ENCODE measurements at places on chromosomes 1 and 21.

- DNase-seq = no peak
These were observed 8.3 kb downstream of the RAB4A start for GRCh38 chr1:229279242-229279641.

DNA sequence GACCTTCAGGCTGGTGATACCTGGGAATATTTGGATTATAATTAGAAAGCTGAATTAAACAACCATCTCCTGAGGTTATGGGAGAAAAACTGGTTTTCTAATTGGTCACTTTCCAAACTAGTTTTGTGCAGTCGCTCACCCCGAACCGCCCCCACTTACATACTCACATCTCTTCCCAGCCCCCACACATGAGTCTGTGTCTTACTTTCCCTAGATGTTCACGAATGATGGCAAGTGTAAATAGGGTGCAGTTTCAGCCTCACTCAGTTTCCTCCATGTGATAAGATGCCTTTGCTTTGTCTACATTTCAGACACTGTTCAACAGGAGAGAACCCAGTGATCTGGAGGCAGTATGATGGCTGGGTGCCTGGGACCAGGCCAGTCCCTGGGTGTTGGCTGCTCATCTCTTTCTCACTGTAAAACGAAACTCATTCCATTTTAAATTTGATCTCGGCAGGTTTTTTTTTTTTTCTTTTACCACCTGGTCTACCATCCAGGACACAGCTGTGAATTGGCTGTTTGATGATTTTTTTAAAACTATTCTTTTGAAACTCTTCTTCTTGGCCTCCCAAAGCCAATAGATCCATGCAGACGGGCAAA lies 164.3 kb upstream of the RAB4A start:
- no peak for DNase-seq

DNA sequence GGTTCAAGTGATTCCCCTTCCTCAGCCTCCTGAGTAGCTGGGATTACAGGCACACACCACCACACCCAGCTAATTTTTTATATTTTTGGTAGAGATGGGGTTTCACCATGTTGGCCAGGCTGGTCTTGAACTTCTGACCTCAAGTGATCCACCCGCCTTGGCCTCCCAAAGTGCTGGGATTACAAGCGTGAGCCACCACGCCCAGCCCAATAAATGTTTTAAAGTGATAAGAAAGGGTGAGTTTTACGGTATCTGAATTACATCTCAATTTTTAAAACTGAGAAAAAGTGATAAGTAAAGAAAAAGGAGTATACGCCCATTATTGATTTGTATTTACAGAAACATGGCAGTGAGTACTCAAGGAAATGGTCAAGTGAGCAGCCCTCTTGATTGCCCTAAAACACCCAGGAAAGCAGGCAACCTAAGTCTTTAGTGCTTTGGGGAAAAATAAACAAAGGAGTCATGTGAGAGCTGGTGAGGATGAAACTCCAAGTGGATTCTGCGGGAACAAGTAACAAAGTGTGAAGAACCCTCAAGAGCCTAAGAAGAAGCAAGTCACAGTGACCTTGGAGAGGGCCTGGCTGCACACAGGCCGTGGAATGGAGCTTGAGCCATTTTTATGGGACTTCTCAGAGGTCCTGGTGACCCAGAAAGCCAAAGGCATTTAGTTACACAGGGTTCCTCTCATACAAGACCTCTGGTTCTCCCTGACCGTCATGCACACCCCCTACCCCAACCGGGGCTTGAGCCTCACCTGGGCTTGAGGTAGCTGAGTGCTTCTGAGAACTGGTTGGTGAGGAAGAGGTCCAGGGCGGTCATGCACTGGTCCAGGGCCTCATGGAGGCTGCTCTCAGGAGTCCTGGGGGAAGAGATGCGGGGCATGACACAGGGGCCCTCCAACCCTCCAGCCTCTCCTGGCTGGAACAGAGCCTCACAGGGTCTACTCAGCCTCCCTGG lies 9.1 kb downstream of the TTC39A start:
- no peak for DNase-seq

- DNase-seq = no peak
These were observed 12.6 kb downstream of the KCND3 start for GRCh38 chr1:111976842-111977241.

DNA sequence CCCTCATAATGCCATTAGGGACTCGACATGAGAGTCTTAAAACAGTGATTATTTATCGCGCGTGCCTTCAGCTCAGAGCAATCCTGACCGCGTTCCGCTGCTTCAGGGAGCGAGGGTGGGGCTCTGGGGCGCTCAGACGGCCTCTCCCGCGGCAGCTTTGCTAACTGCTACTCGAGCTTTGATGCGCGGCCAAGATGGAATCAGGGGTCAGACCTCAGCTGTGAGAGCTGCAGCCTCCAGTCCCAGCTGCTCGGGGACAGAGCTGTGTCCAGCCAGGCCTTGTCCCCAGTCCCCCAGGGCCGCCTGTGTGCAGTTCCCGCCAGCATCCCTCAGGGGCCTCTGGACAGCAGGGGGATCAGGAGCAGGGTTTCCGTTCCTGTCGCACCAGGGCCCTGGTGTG lies 104.6 kb upstream of the TTC34 start:
- DNase-seq = no peak

- DNase-seq = no peak
These were observed 1.1 kb upstream of the KRTAP10-9 start for GRCh38 chr21:44625756-44626155.

- no peak for DNase-seq
These were observed 53.0 kb downstream of the HLCS start for GRCh38 chr21:36913247-36914169.

GRCh38 chr1:81703391-81703755 lies 97.4 kb upstream of the ADGRL2 start:
- DNase-seq = no peak

DNA sequence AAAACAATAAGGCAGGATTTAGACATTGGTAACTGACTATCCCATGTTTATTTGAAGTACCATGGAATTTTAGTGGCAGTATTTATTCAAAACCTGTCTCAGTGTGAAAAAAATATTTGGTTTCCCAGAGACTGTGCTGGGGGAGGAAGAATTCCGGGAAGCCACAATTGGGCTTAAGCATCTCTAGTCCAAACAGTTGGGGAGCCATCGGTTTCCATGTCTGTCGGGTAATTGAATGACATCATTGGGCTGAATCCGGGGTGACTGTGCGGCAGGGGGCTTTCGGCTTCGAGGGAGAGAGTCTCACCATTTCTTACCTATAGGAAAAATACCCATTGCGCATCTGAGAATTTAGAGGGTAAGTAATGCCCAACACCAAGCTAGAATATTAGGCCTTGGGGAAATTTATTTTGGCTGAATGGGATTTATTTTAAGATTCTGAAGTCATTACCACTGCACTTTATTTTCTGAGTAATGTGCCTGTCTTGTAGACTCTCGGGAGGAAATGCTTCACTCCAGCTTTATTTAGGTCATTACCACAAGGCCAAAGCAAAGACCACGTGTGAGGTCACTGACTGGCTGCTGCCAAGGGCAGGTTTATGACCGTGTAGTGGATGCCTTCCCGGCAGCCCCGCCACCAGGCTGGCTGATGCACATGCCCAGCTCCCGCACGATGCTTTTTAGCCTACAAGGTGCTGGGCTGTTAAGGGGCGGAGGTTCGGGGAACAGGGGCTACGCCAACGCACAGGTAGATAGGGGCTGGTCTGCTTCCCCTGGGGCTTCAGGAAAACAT lies 23.1 kb upstream of the UMODL1 start:
- peak; percentile 68 for DNase-seq

DNA sequence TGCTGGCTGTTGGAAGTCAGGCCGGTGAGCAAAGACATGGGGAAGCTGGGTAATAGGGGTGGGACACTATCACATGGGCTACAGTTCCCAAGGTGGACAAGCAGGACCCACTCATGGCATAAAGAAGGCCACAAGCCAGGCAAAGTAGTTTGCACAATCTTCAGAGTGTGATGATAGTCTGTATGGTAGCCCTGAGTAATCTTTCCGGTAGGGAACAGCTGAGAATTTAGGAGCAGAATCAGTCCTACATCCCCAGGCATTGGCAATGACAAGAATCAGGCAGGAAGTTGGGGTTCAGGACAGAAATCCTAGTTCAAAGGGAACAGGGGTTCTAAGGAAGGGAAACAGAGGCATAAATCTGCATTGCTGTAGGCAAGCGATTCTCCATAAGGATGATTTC lies 23.9 kb upstream of the SPATA6 start:
- no peak for DNase-seq

DNA sequence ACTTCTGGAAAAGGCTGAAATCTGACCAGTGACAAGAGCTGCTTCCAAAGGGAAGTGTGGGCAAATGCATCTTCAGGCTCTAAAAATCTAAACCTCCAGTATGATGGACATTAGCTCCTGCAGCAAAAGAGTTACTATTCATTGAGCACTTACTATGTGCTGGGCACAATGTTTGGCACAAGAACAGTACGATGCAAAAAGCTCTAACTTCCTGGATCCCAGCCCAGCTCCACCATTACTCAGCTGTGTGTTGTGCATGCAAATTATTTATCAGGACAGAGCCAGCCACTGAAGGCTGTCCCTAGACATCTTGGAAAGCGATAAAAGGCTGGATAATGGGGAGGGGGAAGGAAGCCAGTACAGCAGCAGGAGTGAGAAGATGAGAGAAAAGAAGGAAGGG lies 143.5 kb downstream of the ELAVL4 start:
- no peak for DNase-seq

DNA sequence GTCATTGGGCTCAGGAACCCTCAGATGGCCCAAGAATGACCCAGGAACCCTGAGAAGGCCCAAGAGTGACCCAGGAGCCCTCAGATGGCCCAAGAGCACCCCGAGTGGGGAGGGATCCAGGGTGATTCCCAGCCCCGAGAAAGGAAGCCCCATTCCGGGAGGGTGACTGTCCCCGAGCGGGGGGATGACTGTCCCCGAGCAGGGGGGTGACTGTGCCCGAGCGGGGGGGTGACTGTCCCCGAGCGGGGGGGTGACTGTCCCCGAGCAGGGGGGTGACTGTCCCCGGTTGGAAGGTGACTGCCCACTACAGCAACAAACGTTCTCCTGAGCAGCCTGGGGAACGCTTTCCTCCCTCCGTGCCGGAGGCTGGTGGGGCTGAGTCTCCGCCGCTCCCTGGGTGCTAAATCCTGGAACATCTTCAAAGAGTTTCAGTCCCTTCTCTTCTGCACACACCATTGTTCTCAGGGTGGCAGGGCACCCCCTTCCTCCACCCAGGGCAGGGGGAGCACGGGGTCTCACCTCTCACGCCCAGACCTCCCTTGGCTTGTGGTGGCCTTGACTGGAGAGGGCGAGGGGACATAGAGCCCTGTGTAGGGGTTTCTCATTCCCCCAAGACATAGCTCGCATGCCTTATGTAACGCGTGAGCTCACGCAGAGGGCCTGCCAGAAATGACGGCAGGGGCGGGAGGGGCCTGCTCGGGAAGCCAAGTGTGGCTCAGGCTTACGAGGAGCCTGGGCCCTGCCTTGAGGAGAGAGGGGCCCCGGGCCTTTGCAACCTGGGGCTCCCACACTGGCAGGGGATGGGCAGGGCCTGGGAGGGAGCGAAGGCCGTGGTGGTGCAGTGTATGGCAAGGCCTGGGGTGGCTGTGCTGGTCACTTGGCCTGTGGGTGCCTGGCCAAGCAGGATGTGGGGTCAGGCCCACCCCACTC lies 14.3 kb upstream of the SKI start:
- DNase-seq = no peak

GRCh38 chr1:6962996-6963911 lies 178.0 kb downstream of the CAMTA1 start:
- no peak for DNase-seq

DNA sequence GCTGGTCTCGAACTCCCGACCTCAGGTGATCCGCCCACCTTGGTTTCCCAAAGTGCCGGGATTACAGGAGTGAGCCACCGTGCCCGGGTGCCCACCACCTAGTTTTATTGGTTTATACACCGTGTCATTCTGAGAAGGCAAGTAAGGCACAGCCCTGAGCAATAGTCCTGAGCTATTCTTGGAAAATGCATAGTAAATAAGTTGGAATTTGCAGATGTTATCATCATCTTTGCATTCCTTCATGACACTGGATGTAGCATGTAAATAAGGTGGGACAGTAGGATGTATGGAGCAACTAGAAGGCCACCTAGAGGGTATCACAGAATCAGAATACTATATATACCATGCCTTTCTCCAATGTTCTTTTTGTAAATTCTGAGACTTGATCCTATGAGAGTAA lies 11.0 kb downstream of the TOR1AIP2 start:
- no peak for DNase-seq

DNA sequence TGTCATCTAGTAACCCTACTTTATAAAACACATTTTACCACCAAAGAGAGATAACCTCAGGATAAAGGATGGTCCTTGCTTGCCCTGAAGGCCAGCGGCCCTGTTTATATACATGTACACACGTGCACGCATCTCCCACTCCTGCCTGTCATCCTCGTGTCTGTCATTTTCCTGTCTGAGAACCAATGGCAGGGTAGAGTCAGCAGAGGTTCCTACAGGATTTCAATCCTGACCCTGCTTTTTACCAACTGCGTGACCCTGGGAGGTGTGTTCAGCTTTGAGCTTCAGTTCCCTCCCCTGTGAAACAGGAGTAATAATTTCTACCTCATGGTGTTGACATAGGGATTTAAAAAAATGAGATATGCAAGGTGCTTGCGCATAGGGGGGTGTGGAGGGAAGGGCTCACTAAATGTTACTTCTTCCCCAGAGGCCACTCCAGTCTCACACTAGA lies 12.3 kb upstream of the RASSF5 start:
- no peak for DNase-seq

DNA sequence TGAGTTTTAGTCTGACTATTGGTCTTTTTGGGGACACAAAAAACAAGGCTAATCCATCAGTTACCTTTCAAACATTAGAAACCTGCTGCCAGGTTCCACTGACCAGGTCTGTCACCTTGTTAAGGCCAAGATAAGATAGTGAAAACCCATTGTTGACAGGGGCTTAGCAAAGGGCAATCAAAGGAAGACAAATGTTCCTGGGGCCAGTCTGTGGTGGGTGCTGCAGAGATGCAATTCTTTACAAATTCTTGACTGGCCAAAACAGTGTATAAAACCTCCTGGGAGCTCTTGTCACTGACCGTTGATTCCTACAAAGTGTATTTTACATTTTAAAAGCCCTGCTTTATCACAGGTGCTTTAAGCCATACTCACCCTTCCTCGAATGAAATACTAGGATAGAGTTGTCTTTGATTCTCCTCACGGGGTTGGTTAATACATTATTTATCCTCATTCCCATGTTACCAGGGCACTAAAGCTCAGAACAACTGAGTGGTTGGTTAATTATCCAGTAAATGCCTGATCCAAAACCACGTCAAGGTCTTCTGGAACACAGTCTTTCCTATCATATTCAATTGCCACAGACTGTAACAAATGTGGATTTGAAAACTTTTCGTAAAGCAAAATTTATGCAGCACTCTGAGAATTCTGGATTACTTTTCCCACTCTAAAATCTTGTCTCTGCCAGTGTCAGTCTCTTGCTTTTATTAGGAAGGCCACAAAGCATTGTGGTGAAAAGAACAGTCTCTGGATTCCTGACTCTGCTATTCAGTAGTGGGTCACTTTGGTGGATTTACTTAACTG lies 77.2 kb downstream of the NRIP1 start:
- no peak for DNase-seq

Data from amniotic stem cell (primary cell).